ENCODE measurements at places on chromosomes 3 and 15.

- DNase-seq, result no peak
These were observed 27.5 kb downstream of the TMEM158 start for GRCh38 chr3:45198264-45199260.

DNA sequence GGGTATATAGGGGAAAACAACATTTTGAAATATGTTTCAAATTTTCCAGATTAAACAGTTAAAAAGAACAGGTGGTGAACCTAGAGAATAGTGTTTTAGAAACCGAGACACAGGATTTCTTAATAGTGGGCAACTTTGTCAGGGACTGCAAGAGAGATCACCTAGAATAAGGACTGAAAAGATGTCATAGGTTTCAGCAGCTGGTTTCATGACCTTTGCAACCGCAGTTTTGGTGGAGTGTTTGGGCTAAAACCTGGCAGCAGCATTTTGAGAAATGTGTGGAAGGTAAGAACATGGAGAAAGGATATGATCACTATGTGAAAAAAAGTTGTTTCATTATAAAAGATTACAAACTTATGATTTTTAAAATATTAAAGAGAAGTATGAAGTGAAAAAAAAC is 34.9 kb downstream of the PRKCI start:
- no peak for DNase-seq

GRCh38 chr3:142724682-142725356 is 985 bp downstream of the TRPC1 start:
- peak; percentile 61 for DNase-seq

DNA sequence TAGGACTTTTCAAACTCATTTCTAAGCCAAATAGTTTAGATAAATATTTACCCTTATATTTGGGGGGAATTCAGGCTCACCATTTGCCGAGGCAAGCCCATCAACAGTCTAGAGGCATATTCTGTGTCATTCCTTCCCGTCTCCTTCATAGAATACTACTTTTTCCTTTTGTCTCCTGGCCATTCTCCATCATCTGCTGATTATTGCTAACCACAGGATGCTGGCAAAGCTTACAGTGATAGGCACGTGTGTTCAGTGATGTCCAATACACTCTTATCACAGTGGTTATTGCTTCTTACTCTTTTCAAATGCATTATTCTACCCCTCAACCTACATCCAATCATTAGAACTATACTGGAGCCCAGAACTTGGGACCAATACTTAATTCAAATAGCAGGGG is 130.6 kb upstream of the ZBED2 start:
- no peak for DNase-seq

- peak; percentile 80 for DNase-seq
These were observed 9.5 kb downstream of the RPS17 start for GRCh38 chr15:82530606-82531379.

- DNase-seq, result no peak
These were observed 951 bp downstream of the GPR62 start for GRCh38 chr3:51955893-51956770.

- DNase-seq, result no peak
These were observed 71.0 kb downstream of the PBRM1 start for GRCh38 chr3:52614689-52615088.

DNA sequence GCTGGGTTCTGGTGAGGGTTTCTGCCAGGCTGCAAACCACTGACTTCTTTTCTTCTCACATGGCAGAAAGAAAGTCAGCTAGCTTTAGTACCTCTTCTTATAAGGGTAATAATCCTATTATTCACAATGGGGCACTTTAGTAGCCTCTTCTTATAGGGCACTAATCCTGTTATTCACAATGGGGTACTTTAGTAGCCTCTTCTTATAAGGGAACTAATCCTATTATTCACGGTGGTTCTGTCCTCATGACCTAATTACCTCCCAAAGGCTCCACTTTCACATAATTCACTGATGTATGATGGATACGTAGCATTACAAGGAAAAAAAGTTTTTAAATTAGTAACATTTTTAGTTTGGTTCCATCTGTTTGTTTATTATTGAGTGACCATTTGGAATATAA is 671.3 kb downstream of the NSUN3 start:
- no peak for DNase-seq

- no peak for DNase-seq
These were observed 63.6 kb downstream of the OSBPL10 start for GRCh38 chr3:31917303-31918005.

GRCh38 chr3:45640724-45641361 is 46.3 kb downstream of the LIMD1 start:
- DNase-seq, result no peak

- DNase-seq, result no peak
These were observed 110.3 kb upstream of the ICE2 start for GRCh38 chr15:60589253-60589652.

- no peak for DNase-seq
These were observed 435.7 kb downstream of the DIPK2A start for GRCh38 chr3:144407335-144407734.

DNA sequence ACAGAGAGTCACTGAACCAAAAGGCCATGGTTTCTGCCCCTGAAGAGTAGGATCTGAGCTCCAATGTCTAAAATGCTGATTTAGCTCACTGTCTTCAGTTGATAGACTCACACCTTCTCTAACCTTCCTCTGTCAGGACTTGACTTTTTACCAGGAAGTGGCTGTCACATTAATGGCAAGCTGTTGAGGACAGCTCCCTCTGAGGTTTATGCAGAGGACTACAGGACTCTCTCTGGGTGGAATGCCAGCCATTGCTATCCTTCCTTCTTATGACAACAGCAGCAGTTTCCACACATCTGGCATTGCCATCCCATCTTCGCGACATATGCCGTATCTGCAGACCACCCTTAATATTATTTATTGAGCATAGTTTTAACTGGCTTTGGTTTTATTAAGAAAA is 103.8 kb upstream of the PRICKLE2 start:
- no peak for DNase-seq

DNA sequence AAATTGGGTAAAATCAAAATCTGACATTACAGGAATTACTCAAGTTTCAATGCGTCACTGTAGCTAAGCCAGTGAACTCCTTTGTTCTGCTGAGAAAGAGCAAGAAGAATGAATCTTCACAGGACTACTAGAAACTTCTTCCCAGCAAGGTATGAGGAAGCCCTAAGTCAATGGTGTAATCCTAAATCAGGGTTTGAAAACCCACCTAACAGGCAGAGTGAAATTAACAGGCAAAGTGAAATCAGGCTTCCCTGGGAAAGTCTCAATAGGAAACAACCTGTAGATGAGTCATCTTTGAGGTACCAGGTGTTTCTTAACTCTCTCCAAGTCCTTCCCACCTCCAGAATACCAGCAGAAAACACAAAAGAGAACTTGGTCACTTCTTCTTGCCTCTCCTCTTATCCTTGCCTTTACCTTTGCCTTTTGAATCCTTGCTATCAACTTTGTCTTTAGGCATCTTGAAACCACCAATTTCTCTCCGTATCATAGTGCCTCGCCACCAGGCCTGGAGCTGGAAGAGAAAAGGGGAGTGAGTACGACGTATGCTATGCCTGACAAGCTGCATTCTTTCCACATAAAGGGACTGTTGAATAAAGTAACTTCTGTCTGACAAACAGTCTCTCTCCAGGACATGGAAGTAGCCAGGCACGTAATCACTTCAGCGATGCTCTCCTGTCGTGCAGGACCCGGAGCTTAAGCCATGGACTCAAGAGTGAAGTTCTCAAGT is 60.6 kb upstream of the RPL35A start:
- DNase-seq, result no peak

DNA sequence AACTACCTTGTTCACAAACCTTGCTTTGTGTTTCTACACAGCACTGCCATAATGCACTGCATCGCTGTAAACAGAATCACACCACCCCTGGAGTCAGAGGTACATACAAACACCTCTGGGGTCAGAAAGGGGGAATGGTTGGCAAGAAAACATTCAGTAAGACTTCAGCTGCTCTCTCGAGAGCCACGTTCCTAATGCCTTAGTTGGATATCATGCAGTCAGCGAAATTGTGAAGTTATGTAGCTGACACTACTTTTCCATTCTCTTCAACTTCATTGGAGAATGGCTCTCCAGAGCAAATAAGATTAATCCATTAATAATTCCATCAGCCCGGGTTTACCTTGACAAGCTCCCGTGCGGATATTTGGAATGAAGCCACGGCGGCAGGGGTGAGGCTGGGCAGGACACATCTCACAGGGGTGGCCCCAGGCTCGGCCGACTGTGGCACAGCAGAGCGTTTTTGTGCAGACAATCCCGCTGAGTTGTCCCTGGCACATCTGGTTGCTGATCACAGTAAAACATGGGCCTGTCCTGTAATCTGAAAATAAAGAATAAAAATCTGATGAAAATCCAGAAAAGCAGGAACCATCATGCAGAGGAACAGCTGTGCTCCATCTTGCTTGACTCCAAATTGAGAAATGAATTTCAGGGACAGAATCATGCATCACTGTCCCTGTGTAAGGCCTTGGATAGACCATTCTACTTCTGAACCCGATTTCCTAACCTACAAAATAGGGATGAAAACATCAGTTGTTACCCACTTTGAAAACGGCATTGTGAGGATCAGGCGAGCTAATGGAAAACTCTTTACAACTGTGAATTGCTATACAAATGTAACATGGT is 108.0 kb downstream of the FBN1 start:
- DNase-seq, result peak; percentile 59

- DNase-seq, result no peak
These were observed 369.3 kb upstream of the ATP11B start for GRCh38 chr3:182424006-182424405.

DNA sequence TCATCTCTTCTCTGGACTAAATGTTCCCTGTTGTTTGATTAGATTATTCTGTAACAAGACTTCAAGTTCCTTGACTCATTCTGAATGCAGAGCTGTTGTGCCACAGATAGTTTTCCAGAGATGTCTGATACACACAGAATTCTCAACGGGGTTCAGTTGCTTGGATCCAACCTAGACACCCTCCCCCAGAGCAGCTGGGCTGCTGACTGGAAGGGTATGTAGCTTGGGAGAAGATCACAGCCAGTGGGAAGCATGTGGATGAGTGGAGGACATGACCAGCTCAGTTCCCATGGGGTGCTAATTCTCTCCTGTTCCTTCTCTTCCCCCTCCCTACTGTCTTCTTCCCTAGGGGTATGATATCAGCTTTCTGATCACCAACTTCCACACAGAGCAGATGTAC is 6.6 kb upstream of the TTLL3 start:
- no peak for DNase-seq

GRCh38 chr3:32502946-32503286 is 264 bp upstream of the CMTM6 start:
- DNase-seq, result no peak

DNA sequence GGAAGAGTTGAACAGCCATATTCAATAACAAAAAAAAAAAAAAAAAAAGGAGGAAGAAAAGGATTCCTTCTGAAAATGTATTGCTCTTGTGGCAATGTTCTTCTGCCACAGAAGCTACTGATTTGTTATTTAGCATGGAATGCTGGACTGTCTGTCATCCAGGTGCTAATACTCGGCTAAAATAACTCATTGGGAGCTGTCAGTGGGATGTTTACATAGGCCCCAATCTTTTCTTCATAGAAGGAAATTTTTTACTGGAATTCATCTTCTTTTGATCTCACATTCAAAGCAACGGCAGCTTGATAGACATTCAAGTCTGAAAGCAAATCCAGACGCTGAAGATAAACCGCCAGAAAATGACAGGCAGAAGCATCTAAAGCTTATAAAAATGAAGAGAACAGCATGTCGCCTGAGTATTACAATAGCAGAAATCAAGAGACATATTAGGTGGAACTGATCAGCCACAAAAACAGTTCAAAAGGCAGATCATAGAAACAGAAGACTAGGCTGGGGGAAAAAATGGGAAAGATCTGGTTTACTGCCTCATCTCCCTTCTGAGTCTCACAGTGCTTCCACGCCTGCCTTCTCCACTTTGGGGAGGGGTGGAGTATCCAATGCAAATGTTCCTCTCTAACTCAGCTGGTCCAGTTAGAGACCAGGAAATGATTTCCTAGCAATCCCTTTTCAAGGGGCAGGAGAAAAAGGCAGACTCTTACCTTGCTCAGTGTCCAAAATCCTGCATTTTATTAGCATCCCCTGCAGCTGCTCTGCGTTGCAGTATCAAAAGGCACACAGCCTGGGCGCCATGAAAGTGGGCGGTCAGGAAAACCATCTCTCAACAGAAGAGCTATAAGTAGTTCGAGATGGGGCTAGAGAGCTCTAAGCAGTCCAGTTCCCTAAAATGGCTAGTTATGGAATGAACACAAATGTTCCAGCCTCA is 451.9 kb downstream of the FOXP1 start:
- no peak for DNase-seq

DNA sequence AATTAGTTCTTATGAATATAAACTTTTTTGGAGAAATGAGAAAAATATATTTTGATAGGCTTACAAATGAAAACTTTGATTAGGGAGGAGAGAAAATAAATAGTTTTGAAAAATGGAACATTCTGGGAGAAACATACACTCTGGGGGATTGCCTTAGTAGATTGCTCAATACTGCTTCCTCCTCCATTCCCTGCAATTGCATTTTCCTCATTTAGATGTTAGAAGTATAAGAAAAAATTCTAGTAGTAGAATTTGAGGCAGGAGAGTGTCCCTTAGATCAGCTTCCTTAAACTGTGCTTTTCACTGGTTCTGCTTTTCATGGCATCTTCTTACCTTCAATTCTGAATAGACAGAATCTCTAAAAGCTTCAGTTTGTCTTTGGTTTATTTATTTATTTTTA is 46.2 kb upstream of the CTDSPL2 start:
- no peak for DNase-seq

DNA sequence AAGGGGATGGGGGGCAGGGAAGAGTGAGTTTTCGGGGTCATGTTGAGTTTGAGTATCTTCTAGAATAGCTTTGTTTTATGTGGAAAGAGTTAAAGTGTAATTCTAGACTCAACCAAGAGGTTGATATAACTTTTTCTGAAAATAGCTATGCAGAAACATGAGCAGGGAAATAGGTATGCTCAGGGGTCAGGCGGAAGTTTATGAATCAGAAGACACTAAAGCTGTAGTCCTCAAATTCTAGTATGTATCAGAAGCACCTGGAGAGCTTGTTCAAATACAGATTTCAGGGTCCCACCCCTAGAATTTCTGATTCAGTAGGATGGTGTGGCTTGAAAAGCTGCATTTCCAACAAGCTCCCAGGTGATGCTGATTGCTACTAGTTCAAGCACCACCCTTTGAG is 37.6 kb upstream of the UBE2E2 start:
- no peak for DNase-seq

DNA sequence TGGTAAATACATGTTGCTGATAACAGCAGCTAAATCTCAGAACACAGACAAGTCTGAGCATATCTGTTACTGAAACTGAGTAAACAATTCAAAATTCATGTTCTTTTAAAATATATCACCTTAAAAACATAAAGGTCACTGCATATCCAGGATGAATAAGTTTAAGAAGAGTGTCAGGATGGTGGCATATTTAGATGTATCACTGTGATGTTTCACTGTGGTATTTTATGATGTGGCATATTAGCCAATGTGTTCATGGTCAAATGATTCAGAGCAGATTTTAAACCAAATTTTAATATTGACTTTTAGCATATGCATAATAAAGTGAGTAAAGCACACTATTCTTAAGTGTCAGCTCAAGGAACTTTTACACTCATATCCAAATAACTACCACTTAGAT is 346.4 kb upstream of the DPPA4 start:
- no peak for DNase-seq

- no peak for DNase-seq
These were observed 299.4 kb upstream of the GADL1 start for GRCh38 chr3:31193871-31194270.

GRCh38 chr15:48373821-48374451 is 42.7 kb downstream of the DUT start:
- peak; percentile 23 for DNase-seq

GRCh38 chr3:2244137-2244536 is 145.5 kb downstream of the CNTN4 start:
- no peak for DNase-seq

GRCh38 chr15:38464675-38465074 is 10.7 kb downstream of the FAM98B start:
- DNase-seq, result no peak

GRCh38 chr15:63396152-63396928 is 14.7 kb upstream of the CA12 start:
- DNase-seq, result no peak

Measured in BE2C (cell line).